SK-N-SH (cell line): ENCODE measurements at places on chromosomes 1 and 21. TPM values are rescaled to one million over a fixed set of nuclear protein-coding genes. Genes with fewer than 3 reads are reported as not detected.

- no peak overlapping the region for H3K4me3 ChIP-seq
- H3K27ac ChIP-seq = no peak overlapping the region
- H3K27me3 ChIP-seq = no peaks in the 10 kb centered on the region
- DNase-seq = peak; percentile 54
Measured at GRCh38 chr1:98794196-98794886, 132.8 kb downstream of the SNX7 start.

DNA sequence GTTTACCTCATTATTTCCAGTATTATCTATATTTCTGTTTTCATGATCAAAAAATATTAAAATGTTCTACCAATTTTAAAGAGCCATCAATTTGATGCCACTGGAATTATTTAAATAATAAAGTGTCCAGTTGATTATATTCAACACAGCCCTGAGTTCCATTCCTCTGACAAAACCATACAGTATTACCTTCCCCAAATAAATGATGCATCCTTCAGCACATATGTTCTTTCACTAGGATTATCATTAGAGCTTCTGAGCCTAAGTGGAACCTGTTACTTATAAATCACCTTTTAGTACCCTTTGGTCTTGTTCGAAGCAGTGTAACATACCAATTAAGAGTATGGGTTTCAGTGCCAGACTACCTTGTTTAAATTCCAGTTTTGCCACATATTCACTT lies 17.3 kb upstream of the PLEKHO1 start:
- no peak overlapping the region for H3K27ac ChIP-seq
- H3K36me3 ChIP-seq = peaks cover 7% of the 10 kb centered on the region; the same call in 1 of the 2 replicates
- no peak overlapping the region for H3K4me3 ChIP-seq
- no peaks in the 10 kb centered on the region for H3K4me1 ChIP-seq
- no peaks in the 10 kb centered on the region for H3K27me3 ChIP-seq

DNA sequence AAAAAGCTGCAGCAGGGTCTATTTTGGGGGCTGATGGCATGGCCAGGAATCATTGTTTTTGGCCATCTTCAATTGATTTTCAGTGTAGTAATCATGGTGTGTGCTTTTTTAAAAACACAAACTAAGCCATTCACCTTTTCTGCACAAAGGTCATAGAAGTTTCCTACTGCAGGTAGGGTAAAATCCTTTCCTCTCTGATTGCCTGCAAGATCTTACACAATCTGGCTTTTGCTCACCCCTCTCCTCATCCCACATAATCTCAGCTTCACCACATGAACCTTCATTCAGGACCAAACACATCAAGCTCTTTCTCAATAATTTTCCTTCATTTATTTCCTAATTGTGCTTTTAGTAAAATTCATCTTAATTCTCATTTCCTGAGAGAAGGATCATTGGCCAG lies 38.3 kb upstream of the GBP5 start:
- H3K36me3 ChIP-seq = no peaks in the 10 kb centered on the region
- H3K4me1 ChIP-seq = no peaks in the 10 kb centered on the region; the same call in none of the 2 replicates
- H3K27me3 ChIP-seq = no peaks in the 10 kb centered on the region
- no peak overlapping the region for H3K27ac ChIP-seq
- DNase-seq = no peak

GRCh38 chr21:24994717-24995116 lies 612.6 kb downstream of the MRPL39 start:
- no peaks in the 10 kb centered on the region for H3K27me3 ChIP-seq
- H3K27ac ChIP-seq = no peak overlapping the region
- H3K4me1 ChIP-seq = no peaks in the 10 kb centered on the region
- H3K4me3 ChIP-seq = no peak overlapping the region
- no peak for DNase-seq

The FCAMR gene
- polyA plus RNA-seq = not detected in 2 replicates
